ENCODE measurements at places on chromosomes 2 and 18.

GRCh38 chr2:61432990-61433389, 37.9 kb downstream of the USP34 start:
- peak; percentile 35 for DNase-seq

GRCh38 chr2:48467637-48468036, 62.3 kb upstream of the STON1 start:
- DNase-seq = no peak

GRCh38 chr2:96956211-96956610, 30.2 kb downstream of the FAM178B start:
- peak; percentile 39 for DNase-seq

DNA sequence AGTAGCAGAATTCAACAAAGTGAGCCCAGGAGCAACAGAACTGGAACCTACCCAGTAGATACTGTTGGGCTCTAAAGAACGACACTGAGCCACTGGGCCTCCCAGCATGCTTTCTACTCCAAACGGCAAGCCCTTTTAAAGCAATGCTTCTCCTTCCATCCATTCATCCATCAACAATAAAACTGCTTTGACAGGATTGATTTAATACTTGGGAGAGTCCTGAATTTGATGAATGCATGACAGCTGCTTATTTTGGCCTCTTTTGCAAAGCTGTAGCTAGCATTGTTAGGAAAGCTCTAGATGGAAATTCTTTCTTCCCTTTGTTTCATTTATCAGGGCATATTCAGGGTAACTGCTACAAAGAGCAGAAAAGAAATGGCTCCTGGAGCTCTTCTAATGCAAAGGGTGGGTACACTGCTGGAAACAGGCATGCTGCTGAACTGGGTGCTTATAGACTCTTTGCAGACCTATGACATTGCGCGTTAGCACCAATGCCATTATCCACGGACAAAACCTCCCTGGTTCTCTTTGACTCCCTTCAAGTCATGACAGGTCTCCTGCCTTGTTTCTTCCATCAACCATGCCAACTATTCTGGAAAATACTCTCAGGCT, 138.4 kb upstream of the HNRNPA3 start:
- no peak for DNase-seq

GRCh38 chr2:134758633-134759032, 39.8 kb upstream of the TMEM163 start:
- no peak for DNase-seq

All from suprapubic skin (tissue), 4 donors.